ENCODE measurements at places on chromosomes 3 and 15. TPM values are rescaled to one million over a fixed set of nuclear protein-coding genes. Genes with fewer than 3 reads are reported as not detected.

The USP13 gene
- 1.8 TPM for polyA plus RNA-seq

The HPS3 gene
- 26.3 TPM for polyA plus RNA-seq

The USP4 gene
- polyA plus RNA-seq: 57.8 TPM

The TGM5 gene
- 1.2 TPM for polyA plus RNA-seq

The LRRC28 gene
- polyA plus RNA-seq: 11.0 TPM

The GABRR3 gene
- polyA plus RNA-seq: 0.02 TPM

DNA sequence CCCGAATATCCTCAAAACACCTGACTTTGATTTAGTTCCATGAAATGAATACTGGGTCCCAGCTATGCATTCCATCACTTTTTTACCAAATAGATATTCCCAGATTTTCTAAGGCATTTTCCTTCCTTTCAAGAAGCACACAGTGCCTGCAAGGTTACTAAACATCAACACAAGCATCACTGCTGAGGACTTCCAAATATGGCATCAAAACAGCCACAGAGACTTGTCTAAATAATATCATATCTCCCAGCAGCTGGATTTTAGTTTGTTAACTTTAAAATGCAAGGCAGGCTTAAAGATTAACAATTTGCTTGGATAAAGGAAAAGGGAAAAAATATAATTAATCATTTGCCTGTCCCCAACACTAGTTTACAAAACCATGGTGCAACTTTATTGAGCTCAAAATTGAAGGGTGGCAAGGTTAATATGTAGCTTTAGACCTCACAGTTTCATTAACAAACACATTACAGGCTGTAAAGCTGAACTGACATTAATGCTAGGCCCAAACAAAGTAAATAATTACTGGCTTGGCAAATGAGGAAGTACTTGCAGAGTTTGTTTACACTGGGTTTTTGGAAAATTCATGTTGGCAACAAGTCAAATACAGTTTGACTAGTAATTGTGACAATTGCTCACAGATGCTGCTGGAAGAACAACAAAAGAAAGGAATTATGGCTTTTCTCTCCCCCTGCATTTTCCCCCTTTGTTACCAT is 401.7 kb upstream of the CDIN1 start:
- DNase-seq: no peak

GRCh38 chr3:8856721-8857120 is 87.3 kb upstream of the OXTR start:
- DNase-seq: no peak

DNA sequence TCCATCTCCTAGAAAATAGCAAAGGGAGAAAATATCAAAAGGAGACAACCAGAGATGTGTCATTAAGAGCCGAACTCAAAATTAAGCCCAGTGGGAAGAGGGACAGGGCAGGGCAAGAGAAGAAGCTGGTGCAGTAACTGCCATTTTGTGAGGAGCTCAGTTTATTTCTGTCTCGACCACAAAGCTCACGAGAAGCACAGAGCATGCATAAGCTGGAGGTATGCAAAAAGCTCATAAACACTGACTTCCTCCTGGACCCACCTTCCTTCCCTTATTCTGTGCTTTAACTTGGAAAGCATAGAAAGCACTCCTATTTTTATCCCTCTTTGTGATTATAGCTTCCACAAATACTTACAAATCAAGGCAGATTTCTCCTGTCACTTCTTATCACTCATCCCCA is 81.3 kb downstream of the DGKG start:
- no peak for DNase-seq

DNA sequence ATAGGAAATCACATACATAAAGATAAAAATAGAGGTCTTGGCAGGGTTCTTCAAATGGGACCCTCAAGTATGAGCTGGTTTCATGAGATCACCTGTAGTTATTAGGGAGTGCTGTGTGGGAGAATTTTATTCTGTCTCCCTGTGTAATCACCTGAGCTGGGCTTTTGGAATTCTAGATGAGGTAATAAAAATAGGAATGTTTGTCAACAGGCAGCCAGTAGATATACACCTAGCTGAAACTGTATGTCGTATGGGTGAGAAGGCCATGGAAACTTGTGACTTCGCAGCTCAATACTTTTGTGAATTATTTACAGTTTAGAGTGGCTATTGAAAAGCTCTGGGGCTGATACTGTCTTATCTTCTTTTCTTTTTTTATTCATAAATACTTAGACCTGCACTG is 40.5 kb upstream of the PLCL2 start:
- no peak for DNase-seq

- no peak for DNase-seq
Observed at GRCh38 chr15:26032162-26032846, 169.2 kb upstream of the ATP10A start.

DNA sequence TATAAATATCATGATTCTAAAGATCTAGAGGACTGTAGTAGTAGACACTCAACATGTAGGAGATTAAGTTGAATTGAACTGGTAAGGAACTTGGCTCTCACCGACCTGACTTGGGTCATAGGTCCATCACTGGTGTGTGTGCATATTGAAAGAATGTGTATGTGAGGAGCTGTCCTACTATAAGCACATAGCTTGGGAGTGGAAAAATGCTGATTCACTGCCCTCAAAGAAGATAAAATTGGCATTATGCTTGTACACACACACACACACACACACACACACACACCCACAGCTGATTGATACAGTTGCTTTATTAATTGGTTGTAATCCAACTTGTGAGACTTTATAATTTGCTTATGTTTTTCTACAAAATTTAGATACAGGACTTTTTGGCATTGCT is 411.0 kb upstream of the NR2F2 start:
- no peak for DNase-seq

GRCh38 chr3:20078194-20078714 is 38.0 kb downstream of the KAT2B start:
- DNase-seq: no peak

DNA sequence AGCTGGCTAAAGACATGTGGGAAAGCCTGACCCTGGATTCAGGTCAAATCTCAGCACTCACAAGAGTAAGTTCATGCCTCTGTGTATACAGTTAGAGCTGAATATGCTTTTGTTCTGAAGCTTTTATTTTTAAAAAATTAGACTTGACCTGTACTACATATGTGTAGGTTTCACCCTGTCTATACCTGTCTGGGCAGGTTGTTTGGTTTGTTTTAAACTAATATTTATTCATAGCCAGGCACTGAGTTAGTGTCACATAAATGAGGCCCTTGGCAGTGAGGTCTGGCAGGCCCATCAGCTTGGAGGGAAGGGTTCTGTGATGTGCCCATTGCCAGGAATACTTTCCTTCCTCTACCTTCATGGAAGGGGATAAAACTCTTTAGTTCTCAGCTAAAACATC is 1.9 kb downstream of the DNAJA4 start:
- no peak for DNase-seq

- no peak for DNase-seq
Observed at GRCh38 chr15:94503293-94503692, 271.9 kb downstream of the MCTP2 start.

GRCh38 chr3:171966533-171967136 is 72.7 kb upstream of the FNDC3B start:
- no peak for DNase-seq

GRCh38 chr3:110754212-110754916 is 317.3 kb upstream of the NECTIN3 start:
- no peak for DNase-seq

GRCh38 chr3:45029661-45030060 is 3.6 kb downstream of the CLEC3B start:
- DNase-seq: no peak

DNA sequence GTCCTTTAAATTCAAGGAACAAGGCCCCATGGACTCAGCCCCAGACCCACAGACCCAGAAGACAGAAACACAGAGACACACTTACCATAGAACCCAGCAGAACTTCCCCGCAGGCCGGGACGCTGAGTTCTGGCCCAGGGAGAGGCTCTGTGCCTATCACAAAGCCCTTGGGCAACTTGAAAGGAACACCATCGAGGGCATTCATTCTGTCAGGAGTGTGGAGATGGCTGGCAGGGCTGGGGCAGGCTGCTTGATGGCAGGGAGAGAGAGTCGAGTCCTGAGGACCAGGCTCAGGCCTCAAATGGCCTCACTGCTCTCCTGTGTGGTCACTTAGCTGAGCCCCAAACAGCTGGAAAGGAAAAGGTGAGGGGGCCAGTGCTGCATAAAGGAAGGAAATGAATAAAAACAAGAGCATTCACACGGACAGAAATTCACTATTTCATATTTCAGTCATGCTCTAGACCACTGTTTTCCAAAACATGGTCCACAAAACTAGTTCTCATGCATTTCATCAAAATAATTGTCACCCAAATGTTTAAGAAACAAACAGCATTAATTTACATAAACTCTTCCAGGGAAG is 8.9 kb downstream of the UBAP1L start:
- no peak for DNase-seq

- no peak for DNase-seq
Observed at GRCh38 chr3:57681691-57682090, 11.2 kb downstream of the DENND6A start.

DNA sequence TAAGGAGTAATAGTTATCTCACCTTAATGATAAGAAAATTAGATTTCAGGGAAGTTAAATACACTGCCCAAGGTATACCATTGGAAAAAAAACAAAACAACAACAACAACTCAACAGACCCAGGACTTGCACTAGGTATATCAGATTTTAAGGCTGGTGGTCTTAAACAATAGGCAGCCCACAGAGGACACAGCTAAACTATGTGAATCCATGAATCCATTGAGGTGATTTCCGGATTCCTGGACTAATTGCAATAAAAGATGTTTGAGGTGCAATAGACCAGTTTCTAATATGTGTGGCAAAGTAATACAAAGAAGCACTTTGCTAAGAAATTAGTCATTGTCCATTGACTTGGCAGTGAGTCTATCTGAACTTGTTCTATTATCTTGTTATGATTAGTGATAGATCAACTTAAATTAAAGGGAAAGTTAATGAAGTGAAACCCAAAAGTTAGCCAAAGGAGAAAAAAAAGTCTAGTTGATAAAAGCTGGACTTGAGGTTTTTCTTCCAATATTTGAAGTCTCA is 60.9 kb upstream of the MAGI1 start:
- no peak for DNase-seq

- no peak for DNase-seq
Observed at GRCh38 chr3:23762759-23763477, 42.8 kb upstream of the UBE2E1 start.

GRCh38 chr3:127668906-127669305 is 3.8 kb upstream of the ABTB1 start:
- no peak for DNase-seq

DNA sequence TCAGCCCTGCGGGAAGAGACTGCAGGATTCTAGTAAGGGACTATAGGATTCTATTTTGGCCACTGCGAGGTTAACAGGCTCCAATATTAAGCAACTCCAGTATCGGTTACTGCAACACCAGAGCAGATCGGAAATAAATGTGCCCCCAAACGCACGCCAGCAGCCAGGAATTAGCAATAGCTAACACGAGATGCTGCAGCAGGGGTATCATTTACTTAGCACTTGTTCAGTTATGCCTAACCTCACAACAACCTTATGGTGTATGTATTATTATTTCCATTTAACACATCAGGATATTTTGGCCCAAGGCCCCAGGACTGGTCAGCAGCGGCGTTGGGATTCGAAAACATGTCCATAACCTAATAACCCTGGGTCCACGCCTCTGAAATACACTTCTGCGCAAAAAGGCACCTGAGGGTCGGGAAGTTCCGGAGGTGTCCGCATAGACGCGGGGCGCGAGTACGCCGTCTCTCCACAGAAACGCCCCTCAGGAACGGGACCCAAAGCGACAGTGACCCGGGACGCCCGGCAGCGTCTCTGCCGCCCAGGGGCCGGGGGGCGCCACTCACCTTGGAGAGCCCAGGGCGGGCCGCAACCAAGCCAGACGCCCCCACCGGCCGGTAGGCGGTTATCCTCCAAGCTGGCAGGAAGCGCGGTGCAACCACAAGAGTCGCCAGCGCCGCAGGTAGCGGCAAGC is 681 bp downstream of the PIK3CB start:
- no peak for DNase-seq

- no peak for DNase-seq
Observed at GRCh38 chr3:160226026-160226907, 1.0 kb downstream of the C3orf80 start.

DNA sequence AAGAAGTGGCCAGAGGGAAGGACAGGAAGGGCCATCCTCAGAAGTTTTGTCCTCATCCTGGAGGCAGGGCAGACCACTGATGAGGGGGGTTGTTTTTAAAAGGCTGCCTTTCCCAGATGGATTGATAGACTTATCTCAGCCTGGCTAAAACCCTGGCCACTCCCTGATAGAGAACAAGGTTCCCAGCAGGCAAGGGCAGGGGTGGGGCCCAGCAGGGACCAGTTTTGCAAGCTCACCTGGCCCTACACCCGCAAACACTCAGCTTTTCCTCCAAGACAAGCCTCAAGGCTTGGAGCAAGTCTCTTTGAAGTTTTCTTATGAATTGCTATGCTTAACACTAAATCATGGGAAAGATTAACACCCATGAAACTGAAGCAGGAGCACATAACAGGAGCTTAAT is 9.1 kb downstream of the LIPC start:
- DNase-seq: no peak

GRCh38 chr3:179811321-179812095 is 158.7 kb downstream of the USP13 start:
- DNase-seq: peak; percentile 42

GRCh38 chr15:65385870-65386258 is 8.1 kb upstream of the IGDCC3 start:
- DNase-seq: no peak

DNA sequence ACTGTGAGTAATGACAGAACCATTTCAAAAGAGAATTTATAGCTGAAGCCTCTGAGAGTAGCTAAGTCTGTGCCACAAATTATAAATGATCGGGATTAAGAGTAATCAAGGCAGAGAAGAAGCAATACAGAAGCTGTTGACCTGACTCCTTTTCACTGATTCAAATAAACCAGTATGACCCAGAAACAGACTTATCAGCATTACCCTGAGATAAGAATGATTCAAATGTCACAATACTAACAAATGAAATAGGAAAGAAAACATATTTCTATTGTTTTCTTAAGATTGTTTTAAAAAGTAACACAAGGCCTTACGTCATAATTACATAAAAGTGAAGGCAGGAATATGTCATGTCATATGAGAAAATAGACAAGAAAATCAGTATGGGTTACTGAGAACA is 1534.6 kb downstream of the SI start:
- no peak for DNase-seq

DNA sequence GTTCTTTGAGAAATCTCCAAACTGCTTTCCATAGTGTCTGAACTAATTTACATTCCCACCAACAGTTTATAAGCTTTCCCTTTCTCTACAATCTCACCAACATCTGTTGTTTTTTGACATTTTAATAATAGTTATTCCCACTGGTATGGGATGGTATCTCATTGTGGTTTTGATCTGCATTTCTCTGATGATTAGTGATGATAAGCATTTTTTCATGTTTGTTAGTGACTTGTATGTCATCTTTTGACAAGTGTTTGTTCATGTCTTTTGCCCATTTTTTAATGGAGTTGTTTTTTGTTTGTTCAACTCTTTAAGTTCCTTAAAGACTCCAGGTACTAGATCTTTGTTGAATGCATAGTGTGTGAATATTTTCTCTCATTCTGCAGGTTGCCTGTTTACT is 116.6 kb upstream of the TSC22D2 start:
- no peak for DNase-seq

GRCh38 chr3:8863891-8864290 is 94.5 kb upstream of the OXTR start:
- no peak for DNase-seq

- DNase-seq: no peak
Observed at GRCh38 chr3:77467702-77468625, 428.1 kb downstream of the ROBO2 start.
